ENCODE measurements at places on chromosomes 1 and 21. TPM values are rescaled to one million over a fixed set of nuclear protein-coding genes. Genes with fewer than 3 reads are reported as not detected.

DNA sequence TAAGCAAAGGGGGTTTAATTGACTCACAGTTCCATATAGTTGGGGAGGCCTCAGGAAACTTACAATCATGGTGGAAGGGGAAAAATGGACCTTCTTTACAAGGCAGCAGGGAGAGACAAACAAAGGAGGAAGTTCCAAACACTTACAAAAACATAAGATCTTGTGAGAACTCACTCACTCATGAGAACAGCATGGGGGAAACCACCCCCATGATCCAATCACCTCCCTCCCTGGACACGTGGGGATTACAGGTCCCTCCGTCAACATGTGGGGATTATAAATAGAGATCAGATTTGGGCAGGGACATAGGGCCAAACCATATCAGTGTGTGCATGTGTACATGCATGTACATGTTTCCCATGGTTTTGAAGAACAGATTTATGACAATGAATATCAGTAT, 5.5 kb upstream of the SMG7 start:
- no peak for DNase-seq

- DNase-seq, result no peak
Observed at GRCh38 chr21:15797577-15798363, 68.0 kb downstream of the USP25 start.

- no peak for DNase-seq
Observed at GRCh38 chr21:20739421-20739820, 258.8 kb upstream of the NCAM2 start.

CFHR1 gene
- not detected for total RNA-seq

- no peak for DNase-seq
Observed at GRCh38 chr1:205205055-205205454, 6.4 kb downstream of the DSTYK start.

GRCh38 chr1:7558481-7558880, 212.6 kb upstream of the VAMP3 start:
- DNase-seq, result no peak

SEC16B gene
- total RNA-seq, result 0.79 TPM

DNA sequence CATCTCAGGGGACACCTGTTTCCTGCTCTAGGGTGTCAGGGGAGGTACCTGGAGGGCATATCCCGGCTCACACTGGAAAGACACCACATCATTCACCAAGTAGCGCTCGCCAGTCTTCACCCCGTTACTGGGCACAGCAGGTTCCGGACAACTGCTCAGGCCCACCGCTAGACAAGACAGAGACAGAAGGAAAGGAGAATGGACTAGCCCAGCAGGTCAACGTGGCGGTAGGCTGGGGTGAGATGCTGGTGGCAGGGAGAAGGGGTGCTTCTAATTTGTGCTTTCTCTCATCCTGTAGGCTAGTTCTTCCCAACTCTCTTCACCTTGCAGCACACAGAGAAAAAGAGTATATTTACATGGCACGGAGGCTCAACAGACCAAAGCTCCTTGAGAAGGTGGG, 145.0 kb downstream of the ZSCAN20 start:
- DNase-seq, result no peak

BARHL2 gene
- total RNA-seq, result not detected

DNA sequence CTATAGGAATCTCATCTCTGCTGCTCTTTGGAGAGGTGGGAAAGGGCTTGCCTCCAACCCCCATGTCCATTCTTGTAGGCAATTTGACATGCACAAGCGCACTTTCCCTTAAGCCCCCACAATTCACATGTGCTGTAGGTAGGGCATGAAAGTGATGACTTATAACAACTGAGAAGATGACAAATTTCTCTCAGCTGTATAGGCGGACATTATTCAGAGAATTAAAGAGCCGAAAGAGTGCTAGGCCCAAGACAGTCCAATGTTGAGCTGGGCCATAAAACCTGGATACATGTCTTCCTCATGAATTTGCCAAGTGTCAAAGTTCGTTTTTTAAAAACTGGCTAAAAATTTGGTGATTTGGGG, 106.3 kb upstream of the LYPLAL1 start:
- DNase-seq, result no peak

GRCh38 chr1:32272557-32273390, 19.1 kb upstream of the HDAC1 start:
- no peak for DNase-seq

DNA sequence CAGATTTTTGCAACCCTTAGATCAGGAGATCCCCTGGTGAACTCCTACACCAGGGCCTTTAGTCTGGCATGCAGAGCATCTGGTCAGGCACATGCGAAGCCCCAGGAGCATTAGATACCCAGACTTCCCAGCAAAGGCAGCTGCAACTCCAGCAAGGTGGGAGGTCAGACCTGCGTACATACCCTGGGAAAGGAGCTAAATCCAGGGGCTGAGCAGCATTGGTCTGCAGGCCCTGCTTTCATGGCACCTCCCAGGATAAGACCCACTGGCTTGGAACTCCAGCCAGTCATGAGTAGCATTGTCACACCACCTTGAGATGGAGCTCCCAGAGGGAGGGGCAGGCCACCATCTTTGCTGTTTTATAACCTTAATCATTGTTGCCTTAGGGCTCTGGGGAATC, 92.3 kb downstream of the KCNT2 start:
- DNase-seq, result no peak

DNA sequence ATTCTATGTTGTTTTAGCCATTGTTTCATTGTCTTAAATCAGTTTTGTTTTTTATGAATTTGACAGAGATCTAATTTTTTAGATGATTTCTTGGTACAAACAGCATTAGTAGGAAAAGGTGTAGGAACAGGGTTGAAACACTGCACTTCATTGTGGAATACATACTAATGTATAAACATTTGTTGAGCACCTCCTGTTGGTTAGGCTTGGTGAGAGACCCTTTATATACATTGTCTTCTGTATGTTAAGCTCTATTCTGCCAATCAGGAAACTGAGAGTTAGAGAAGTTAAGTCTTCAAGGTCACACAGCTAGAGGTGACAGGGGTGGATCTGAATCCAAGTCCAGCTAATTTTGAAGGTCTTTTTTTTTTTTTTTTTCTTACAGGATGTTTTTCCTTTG, 192.7 kb downstream of the VPS13D start:
- no peak for DNase-seq

All from M059J (cell line).